K562 (cell line): ENCODE measurements at places on chromosomes 1 and 21. TPM values are rescaled to one million over a fixed set of nuclear protein-coding genes. Genes with fewer than 3 reads are reported as not detected.

The HMGCL gene
- 23.2 and 24.6 TPM in 2 replicates for polyA plus RNA-seq

DNA sequence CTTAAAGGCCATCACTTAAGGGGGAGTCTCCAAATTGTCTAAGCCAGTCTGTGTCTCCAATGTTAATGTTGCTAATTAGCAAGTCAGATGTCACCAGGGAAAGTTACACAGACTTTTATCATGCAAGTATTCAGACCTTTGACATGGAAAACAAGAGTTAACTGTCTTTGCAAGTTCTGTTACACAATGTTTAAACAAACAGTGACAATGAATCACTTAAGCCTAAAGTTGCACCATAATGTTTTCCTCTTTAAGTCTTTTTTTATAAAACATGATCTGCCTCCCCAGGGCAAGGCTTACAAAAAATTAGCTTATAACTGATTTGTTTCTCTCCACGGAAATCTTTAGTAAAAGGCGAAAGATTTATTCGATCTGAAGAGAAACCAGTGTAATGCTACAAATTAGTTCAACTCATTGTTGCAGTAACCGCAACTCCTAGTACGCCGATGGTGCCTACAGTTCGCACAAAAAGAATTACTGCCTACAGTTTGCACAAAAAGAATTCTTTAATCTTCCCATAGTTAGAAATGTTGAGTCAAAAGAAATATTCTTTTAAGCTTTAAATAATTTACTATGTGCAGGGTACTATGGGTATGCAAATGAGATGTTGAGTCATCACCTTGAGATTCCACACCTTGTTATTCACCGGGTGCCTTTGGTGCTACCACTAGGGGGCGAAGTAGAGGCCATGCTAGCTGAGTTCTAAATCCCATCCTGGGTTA, 45.3 kb downstream of the HHAT start:
- DNase-seq = peak; percentile 87

The ZNF670 gene
- 8.2 and 8.7 TPM in 2 replicates for polyA plus RNA-seq

DNA sequence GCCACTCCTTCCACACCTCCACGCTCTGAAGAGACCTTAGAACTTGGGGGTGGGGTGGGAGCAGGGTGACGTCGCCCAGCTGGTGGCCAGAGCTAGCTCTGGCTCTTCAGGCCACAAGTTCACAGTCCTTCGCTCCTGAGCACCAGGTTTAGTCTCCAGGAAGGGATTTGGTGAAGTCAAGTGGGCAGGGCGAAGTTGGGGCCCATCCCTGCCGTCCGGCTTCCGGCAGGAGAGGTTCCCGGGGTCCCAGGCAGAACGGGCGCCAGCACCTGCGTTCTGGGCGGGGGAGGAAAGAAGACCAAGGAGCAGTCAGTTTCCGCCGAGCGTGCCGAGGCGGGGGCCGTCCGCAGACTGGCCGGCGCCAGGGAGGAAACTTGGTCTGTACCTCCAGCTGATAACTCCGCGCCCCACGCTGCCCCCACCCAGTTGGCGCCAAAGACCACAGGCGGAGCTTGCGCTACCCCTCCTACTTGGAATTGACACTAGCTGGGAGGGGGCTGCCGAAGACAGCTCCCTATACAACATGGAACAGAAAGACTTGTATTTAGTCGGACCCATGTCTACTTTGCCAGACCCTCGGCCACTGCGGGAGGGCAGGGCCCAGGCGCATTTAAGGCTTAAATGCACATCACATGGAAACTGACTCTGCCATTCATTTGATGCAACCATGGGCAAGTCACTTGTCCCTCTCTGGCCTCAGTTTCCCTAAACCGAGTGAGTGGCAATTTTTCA, 995 bp downstream of the ID3 start:
- DNase-seq = peak; percentile 93

GRCh38 chr1:200075938-200076546, 48.5 kb downstream of the NR5A2 start:
- DNase-seq = no peak

- DNase-seq = no peak
Observed at GRCh38 chr1:56709995-56710394, 64.9 kb downstream of the PRKAA2 start.

The OR10Z1 gene
- polyA plus RNA-seq = 0.01 and 0.08 TPM in 2 replicates

DNA sequence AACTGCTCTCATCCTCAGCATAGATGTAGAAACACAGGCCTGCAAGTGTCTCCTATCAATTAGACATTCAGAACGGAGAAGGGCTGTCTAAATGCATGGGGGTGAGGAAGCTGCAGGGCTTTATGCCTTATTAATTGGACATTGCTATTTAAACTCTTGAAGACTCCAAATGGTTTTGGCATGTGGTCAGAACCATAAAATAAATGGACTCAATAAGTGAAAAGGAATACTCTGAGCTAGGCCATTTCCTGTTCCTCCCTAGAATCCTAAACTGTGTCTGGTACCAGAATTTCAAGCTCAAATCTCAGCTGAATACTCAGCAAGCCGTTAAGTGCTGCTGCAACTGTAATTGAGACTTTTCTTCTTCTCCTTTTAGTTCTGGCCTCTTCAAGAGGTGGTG, 80.4 kb upstream of the C1orf87 start:
- DNase-seq = no peak

GRCh38 chr1:41280202-41281032, 38.3 kb upstream of the SCMH1 start:
- no peak for DNase-seq

The ZBTB7B gene
- 23.2 and 28.7 TPM in 2 replicates for polyA plus RNA-seq

DNA sequence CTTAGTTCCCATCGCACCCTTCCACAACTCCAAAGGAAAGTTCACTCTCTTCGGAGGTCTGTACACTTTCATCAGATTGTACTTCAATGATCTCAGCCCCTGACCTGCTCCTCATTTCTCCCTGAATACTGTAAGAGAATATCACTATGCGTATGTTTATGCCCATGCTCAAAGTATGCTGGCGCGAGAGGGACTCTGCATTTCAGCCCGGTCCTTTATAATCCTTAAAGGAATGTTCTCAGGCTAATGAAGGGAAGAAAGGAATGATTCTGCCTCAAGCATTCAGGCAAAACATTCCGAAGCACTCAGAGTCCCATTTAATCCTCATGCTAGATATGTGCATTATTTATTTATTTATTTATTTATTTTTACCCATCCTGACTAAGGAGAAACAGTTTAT, 76.8 kb downstream of the PLD5 start:
- no peak for DNase-seq
